Fibroblast of skin of left biceps (primary cell): ENCODE measurements at places on chromosomes 4 and X.

DNA sequence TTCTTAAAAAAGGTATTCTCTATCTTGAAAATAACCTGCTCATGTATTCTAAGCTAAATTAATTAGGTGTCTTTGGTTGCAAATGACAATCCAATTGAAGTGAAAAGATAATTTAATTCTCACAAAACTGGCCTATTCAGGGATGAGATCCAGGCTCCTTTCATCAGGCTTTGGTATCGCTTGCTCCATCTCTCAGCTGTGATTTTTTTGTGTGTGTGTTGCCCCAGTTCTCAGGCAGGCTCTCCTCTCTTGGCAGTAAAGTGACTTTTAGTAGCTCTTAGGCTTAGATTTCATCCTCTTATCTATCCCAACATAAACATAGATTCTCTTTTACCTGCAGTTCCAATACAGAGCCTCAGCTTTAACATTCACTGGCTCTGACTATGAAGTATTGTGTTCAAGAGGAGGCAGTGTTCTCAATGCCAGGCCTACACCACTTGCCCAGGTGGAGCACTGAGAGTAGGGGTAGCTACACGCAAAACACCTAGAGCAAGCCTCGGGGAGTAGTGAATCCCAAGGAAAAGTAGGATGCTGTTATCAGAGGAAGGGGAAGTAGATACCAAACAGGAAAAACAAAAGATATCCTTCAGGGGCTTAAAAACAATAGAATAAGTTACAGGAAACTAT, 392.4 kb upstream of the ATOH1 start:
- no peak for DNase-seq

GRCh38 chr4:140267576-140267975, 105.9 kb upstream of the SCOC start:
- no peak for DNase-seq

- DNase-seq: no peak
Observed at GRCh38 chr4:633406-633805, 8.0 kb downstream of the PDE6B start.

DNA sequence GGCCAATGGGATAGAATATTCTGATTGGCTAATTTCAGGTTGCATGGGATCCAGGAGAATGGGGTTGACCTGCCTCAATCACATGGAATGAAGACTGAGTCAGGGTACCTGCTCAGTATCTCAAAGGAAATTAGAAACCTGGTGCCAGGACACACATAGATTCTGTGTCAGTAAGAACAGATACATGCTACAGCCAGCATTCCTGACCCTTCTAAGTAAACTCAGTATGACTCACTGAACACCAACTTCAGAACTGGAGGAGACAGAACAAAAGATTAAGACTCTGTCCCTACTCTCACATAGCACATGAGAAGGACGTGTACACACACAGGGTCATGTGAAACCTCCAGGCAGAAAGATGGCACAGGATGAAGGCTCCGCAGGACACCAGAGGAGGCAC, 54.5 kb downstream of the FAM184B start:
- no peak for DNase-seq

- DNase-seq: no peak
Observed at GRCh38 chr4:176981074-176981473, 188.4 kb upstream of the VEGFC start.

GRCh38 chr4:47553329-47554125, 68.5 kb downstream of the ATP10D start:
- no peak for DNase-seq

- no peak for DNase-seq
Observed at GRCh38 chrX:19849464-19850080, 37.8 kb downstream of the SH3KBP1 start.

DNA sequence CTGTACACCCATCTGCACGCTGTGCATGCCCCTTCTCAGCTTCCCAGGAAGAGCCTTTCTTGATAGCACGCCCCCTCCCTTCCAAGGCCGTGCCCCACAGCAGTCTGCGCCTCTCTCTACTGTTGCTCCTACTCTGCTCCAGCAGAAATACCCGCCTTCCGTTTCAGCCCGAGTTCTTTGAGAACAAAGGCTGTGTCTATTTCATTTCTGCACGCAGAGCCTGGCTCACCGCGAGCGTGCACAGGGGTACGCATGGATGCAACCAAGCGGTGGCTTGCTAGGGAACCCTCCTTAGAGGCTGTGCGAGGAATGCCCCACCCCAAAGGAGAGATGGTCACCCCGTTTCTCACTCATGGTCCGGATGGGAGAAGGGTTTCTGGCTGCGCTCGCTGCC, 485 bp downstream of the AADAT start:
- no peak for DNase-seq
